Activated T-cell treated with anti-CD3 and anti-CD28 coated beads for 24 hours (primary cell): ENCODE measurements at places on chromosomes 5 and 9.

- DNase-seq, result no peak
Measured at GRCh38 chr9:115198001-115198400, 80.0 kb upstream of the TNC start.

DNA sequence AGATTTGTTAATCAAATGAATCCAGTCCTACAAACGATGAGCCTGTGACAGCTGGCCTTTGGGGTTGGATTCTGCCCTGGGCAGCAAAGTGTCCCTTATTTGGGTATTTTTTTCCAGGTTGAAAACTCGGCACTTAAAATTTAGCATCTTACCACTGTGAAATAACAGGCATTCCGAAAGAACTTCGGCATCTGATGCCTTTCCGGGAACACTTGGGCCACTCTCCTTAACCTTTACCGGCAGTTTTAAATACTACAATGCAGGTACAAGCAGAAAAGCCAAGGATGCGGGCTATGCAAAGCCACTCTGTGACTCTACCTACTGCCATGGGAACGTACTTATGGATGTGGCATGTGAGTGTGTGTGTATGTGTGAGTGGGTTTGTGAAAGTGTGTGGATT lies 1.0 kb upstream of the RASGRF2 start:
- no peak for DNase-seq

GRCh38 chr9:73437758-73438157 lies 286.1 kb downstream of the ANXA1 start:
- no peak for DNase-seq

DNA sequence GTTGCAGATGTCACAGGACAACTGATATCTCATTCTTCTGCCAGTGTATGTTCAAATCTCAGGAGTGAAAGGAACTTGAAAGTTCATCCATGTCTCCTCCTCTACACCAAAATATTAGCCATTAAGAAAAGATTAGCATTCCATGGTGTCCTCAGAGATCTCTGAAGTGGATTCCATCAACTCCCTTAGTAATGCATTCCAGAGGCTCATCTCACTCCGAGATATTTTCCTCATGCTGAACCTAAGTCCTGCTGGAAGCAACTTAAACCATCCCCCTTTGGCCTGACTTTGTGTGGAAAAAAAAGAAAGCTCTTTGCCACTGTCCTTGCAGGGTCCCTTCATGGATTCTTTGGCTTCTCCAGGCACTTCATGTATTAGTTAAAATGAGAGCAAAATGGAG lies 155.7 kb upstream of the ZNF462 start:
- DNase-seq, result no peak
